Fibroblast of skin of back (primary cell): ENCODE measurements at places on chromosomes 3 and 15.

DNA sequence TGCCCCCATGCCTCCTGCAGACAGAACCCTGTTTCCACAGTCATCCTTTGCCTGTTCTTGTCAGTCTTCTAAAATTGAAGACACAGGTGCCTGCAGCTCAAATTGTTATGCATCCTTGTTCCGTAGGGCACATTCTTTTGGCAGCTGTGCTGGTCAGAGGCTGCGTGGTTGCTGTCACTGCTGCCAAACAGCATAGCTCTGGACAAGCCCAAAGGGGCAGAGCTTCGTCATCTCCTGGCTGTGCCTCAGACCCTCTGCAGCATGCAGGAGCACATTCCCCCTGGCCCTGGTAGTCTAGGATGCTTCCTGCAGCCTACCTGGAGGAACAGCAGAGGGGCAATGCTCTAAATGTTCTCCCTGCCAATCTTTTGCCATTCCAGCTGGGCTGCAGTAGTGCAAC lies 2.1 kb upstream of the FBXL22 start:
- no peak for DNase-seq

DNA sequence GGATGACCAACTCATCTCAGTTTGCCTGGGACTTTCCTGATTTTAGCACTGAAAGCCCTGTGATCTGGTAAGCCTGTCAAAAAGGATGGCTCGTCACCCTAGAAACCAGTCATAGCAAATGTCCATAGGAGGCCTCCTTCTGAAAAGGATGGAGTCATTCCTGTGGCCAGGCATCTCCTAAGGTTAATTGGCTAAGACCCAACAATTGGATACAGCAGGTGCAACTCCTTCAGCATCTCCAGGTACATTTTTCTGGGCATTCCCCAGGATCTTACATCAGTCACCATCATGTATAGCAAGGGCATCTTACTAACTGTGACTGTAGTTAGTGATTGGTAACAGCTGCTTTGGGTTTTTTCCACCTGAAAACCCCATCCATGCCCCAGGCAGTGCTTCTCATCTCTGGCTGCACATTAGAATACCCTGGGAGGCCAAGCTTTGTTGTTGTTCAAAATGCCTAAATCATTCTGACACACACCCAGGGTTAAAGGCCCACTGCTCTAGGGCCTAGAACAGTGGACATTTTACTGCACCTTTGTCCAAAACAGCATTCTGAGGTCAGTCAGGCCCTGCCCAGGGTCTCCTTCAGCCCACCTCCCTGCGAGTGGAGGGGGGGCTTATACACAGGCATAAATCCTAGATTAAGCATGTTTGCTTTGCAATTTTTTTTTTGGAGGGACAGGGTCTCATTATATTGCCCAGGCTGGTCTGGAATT lies 28.3 kb upstream of the GALNT15 start:
- DNase-seq: no peak

GRCh38 chr3:51703761-51704510 lies 2.9 kb upstream of the GRM2 start:
- no peak for DNase-seq

- DNase-seq: no peak
These were observed 3.7 kb downstream of the CHRNA3 start for GRCh38 chr15:78617076-78617475.

- DNase-seq: no peak
These were observed 31.8 kb downstream of the DAG1 start for GRCh38 chr3:49501842-49502241.

DNA sequence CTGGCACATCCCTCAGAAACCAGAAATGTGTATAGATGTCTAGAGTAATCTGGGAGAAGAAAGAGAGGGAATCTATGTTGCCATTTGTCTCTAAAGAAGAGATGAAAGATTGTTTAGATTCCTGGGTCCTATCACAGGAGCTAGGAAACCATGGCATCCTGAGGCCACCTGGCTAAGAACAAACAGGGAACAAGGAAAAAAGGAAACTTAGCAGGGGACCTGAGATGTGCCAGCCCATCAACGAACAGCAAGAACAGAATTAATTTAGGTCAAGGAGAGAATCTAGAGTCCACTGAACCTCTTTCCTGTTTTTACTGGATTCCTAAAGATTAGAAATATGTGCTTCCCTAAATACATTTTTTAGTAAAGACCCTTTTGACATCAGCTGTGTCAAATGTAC lies 30.3 kb downstream of the IP6K1 start:
- DNase-seq: no peak

- DNase-seq: no peak
These were observed 86.1 kb downstream of the UNC13C start for GRCh38 chr15:54064365-54064764.

DNA sequence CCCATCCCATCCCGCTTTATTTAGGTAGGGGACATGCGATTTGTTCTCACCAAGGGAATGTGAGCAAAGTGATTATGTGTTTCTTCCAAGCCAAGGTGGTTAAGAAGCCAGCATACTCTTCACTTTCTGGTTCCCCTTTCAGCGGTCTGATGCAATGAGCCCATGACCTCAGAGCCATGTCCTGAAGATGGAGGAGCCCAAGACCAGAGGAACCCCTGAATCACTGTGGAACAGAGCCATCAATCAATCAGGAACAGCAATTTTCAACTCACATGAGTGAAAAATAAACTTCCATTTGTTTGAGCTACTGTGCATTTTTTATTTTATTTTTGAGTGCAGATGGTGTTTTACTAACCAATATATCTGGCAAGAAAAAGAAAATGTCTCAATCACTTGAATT lies 10.8 kb downstream of the THRB start:
- no peak for DNase-seq

- no peak for DNase-seq
These were observed 8.9 kb upstream of the PAK6 start for GRCh38 chr15:40229956-40230355.

DNA sequence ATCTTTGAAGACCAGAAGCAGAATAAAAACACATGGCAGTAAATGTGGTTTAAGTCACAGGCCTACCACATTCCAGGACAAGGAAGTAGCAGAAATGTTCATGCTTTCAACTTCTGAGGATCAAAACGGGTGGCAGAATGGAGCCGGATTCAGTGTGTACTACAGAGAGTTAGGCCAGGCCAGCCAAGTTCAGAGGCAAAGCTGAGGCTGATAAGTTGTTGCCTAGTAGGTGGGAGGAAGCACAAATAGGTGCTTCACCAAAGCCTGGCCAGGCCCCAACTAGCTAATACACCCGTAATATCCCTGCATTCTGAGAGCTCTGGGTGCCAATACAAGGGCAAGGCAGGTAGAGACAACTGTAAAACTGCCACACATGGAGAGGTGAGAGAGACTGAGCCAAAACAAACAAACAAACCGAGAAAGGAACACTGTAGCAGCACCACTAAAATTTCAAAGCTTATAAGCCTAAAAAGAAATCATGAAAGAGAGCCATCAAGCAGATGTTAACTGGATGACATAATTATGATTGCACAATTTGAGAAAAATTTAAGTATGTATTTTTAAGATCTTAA lies 156.4 kb upstream of the CBLB start:
- DNase-seq: peak; percentile 52

GRCh38 chr3:49906073-49906743 lies 2.5 kb upstream of the MST1R start:
- DNase-seq: peak; percentile 41

DNA sequence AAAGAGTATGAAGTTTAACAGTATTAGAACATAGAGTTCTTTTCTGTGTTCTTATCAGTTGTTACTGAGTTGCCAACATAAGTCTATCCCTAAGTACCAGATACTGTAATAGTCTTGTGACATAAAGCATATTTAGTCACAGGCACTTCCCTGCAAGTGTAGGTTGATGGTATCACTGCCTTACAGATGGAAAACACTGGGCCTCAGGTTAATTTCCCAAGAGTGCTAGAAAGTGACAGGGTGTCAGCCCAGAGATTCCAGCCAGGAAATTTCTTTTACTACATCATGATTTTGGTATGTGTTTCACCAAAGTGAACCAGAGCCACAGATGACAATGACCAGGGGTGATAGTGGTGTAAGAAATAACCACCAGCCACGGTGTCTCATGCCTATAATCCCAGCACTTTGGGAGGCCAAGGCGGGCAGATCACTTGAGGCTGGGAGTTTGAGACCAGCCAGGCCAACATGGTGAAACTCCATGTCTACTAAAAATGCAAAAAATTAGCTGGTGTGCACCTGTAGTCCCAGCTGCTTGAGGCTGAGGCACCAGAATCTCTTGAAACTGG lies 3.2 kb downstream of the EIF1B start:
- DNase-seq: peak; percentile 22

- peak; percentile 88 for DNase-seq
These were observed 1.4 kb upstream of the ROBO2 start for GRCh38 chr3:77038468-77038929.

- no peak for DNase-seq
These were observed 11.0 kb downstream of the SH3BP5 start for GRCh38 chr3:15321349-15321748.

DNA sequence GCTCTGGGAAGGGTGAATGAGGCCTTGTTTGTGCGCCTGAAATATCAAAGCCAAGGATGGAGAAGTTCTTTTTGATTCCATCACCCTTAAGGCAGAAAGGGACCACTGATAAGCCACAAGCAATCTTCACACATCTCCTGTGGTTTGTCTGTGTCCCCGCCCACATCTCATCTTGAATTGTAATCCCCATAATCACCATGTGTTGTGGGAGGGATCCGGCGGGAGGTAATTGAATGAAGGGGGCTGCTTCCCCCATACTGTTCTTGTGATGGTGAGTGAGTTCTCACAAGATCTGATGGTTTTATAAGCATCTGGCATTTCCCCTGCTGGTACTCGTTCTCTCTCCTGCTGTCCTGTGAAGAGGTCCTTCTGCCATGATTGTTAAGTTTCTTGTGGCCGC lies 329.6 kb upstream of the RGMA start:
- no peak for DNase-seq

DNA sequence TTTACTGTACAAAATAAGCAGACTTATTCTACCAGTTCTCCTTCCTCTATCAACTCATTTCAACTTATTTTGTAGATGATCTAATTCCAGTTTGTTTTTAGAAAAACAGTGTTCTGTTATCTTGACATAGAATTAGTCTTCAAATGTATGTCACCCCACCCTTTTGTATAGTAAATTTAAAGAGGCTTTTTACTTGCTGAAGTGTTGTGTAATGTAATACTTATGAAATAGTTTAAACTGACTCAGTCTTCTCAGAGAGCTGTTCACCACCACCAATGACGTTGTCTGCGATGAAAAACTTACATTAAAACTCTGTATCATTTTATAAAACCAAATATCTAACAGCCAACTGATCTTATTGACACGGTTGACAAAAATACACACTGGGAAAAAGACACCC lies 82.9 kb downstream of the RAP2B start:
- DNase-seq: peak; percentile 27

GRCh38 chr15:52294881-52295420 lies 653 bp downstream of the MYO5C start:
- no peak for DNase-seq

DNA sequence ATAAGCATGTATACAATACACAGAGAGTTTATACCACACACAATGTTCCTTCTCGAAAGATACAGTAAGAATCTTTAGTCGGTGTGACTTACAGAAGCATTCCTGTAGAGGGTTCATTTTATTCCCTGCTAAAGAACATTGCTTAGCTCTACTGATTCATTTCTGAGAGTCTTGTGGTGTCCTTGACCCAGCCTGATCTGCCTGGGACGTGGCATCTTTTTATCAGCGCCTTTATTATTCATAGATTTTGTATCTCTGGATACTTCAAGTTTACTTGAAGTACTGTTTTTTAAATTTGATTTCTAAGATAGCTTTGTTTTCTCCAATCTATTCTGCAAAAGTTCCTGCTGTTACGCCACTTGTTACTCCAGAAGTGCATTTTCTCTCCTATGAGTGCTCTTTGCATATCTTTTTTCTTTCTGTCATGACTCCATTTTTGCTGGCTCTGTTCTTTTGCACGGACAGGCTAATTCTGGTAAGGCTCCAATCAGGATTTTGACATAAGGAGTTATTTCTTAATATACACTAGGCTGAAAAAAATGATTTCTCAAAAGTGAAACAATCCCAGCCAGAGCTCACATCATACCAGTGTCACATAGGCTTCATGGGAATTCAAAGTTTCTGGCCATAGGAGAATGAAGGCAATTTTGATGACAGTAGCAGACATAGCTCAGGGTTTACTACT lies 114.5 kb upstream of the TNIK start:
- DNase-seq: no peak

DNA sequence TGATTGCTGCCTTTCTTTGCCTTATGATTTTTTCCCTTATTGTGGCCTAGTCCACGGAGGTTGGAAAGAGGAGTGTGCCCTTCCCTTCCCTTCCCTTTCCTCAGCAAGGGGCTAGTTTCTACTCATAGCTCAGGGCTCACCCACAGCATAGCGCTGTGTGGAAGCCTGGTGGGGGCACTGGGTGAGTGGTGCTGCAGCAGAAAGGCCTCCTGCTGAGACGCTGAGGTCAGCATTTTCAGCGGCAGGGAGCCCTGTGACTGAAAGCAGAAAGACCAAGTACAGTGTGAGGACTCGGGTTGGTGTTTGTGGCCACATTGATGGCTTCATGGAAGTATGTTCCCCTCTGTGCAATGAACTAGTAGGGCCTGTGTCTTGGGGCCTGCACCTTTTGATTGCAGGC lies 21.9 kb downstream of the CACNA1D start:
- DNase-seq: no peak

- DNase-seq: no peak
These were observed 581.3 kb downstream of the UNC13C start for GRCh38 chr15:54559405-54560069.

- DNase-seq: peak; percentile 65
These were observed 7.2 kb upstream of the FBLN2 start for GRCh38 chr3:13541691-13542090.

DNA sequence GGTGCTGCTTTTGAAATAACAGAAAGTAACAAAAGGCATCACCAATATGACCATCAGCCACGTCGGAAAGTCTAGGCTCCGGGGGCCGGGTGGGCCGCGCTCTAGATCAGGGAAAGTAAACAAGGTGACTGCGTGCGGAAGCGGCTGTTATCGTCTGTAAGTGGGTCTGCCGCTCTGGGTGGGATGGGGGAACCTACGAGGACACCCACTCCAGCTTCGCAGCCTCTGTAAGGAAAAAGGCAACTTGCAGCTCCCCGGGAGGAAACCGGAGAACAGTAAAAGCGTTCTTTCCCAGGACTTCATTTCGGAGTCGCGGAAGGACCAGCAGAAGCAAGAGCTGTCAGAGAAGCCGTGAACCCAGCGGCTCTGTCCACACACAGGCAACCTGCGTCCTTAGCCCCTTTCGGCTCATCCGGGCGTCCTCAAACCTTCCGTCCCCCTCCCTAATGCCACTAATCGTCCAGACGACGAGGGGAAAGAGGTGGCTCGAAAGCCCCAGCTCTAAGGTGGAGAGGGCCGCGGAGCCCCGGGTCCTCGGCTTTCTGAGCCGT lies 461 bp downstream of the XRN1 start:
- peak; percentile 57 for DNase-seq

GRCh38 chr3:196518966-196519717 lies 4.0 kb upstream of the SMCO1 start:
- peak; percentile 71 for DNase-seq

GRCh38 chr3:71138410-71138809 lies 445.1 kb downstream of the FOXP1 start:
- no peak for DNase-seq
